ENCODE measurements at places on chromosomes 7 and 10.

GRCh38 chr7:108310351-108310750 is 145.9 kb downstream of the NRCAM start:
- H3K36me3 ChIP-seq = no peaks in the 10 kb centered on the region
- H3K27ac ChIP-seq = no peak overlapping the region
- no peaks in the 10 kb centered on the region for H3K27me3 ChIP-seq
- no peak for DNase-seq
- H3K4me3 ChIP-seq = no peak overlapping the region

DNA sequence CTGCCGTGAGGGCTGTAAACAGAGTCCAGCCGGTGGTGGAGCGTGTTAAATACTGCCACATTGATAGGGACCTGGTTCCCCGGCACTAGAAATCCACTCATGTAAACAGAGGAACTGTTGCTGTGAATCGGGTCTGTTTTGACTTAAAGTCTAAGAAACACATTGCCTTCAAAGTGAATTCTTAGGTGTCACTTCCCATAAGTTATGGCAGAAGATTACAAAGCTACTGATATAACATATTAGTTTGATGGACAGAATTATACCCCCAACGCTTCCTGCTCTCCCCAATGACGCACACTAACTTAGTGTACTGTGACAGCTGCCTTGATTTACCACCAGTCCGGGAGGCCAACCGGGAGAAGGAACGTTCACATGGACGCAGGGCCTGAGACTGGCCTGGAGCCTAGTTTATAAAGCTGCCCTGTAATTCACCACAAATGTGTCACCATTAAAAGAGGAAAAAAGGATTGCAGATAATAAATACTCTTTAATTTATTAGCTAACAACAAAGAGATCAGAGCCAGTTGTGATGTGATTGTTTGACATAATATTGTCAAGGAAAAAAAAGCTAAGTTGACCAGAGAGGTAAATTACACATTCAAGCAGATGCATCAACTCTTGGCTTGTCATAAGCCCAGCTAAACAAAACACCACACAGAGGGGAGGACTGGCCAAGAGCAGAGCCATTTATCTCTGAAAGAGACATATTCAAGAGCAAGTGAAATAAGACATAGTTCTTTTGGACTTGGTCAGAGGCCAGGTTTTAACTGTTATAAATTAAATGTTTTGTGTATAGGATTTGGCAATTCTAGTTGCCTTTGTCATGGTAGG is 820.6 kb downstream of the LRMDA start:
- no peak overlapping the region for H3K4me3 ChIP-seq
- no peaks in the 10 kb centered on the region for H3K4me1 ChIP-seq
- H3K27me3 ChIP-seq = no peaks in the 10 kb centered on the region
- DNase-seq = no peak

DNA sequence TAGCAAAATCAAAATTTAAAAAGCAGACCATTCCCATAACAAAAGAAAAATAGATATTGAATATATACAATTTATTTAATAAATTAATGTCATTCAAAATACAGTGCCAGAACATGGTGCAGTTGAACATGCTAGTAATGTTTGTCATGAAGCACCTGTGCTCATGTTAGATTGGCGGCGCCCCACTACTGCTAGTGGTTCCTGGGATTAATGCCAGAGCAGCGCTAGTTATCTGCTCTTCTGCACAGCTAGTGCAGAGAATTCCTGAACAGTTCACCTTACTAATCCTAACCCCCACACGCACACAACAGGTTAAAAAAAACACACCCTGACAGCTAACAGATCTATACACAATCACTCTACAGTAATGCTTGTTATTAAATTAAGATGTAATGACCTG is 23.4 kb downstream of the KBTBD2 start:
- peaks cover 8% of the 10 kb centered on the region for H3K36me3 ChIP-seq
- no peak for DNase-seq
- H3K27me3 ChIP-seq = no peaks in the 10 kb centered on the region
- no peak overlapping the region for H3K4me3 ChIP-seq

GRCh38 chr7:37054624-37055241 is 330.4 kb upstream of the AOAH start:
- H3K27ac ChIP-seq = no peak overlapping the region
- H3K27me3 ChIP-seq = no peaks in the 10 kb centered on the region
- H3K4me1 ChIP-seq = 0 out of 2 replicates have a peak, but pooled peaks cover 1% of the 10 kb centered on the region
- H3K4me3 ChIP-seq = no peak overlapping the region
- DNase-seq = no peak

DNA sequence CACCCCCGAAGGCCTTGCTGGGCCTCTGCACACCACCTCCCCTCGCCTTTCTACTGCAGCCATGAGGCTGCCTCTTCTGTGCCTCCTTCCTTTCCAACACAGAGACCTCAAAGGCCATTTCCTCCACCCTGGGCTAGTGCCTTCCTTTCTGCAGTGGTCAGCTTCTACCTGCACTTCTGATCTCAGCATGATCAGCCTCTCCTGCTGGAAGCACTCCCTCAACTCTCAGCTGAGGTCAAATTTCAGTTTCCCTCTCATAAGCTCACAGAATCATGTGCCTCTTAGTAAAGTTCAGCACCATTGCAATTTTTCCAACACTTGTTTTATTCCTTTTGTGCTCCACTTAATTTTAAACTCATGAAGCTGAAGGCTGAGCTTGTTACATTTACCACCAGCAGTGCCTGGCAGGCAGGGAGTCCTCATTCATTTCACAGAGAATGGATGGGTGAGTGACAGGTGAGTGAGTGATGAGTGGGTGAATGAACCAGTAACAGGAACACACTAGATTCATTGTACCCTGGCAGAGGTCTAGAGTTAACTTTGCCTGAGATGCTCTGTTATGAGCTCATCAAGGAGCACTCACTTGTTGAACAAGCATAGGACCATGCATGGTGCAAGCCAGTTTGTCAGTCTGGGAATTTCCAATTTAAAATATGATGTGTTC is 124.0 kb upstream of the PRSS58 start:
- no peak overlapping the region for H3K4me3 ChIP-seq
- DNase-seq = no peak
- no peaks in the 10 kb centered on the region for H3K27me3 ChIP-seq
- H3K36me3 ChIP-seq = no peaks in the 10 kb centered on the region

- no peaks in the 10 kb centered on the region for H3K27me3 ChIP-seq
- no peak overlapping the region for H3K4me3 ChIP-seq
- H3K27ac ChIP-seq = no peak overlapping the region
- DNase-seq = no peak
Measured at GRCh38 chr10:78433076-78433595, 399.5 kb downstream of the RPS24 start.

- DNase-seq = no peak
- H3K27ac ChIP-seq = no peak overlapping the region
- H3K36me3 ChIP-seq = no peaks in the 10 kb centered on the region
- no peaks in the 10 kb centered on the region for H3K4me1 ChIP-seq
Measured at GRCh38 chr7:99195867-99196266, 12.0 kb downstream of the KPNA7 start.

GRCh38 chr10:61049386-61049785 is 105.4 kb upstream of the RHOBTB1 start:
- DNase-seq = no peak
- no peak overlapping the region for H3K4me3 ChIP-seq
- no peaks in the 10 kb centered on the region for H3K27me3 ChIP-seq
- no peak overlapping the region for H3K27ac ChIP-seq
- no peaks in the 10 kb centered on the region for H3K4me1 ChIP-seq
- H3K36me3 ChIP-seq = no peaks in the 10 kb centered on the region

DNA sequence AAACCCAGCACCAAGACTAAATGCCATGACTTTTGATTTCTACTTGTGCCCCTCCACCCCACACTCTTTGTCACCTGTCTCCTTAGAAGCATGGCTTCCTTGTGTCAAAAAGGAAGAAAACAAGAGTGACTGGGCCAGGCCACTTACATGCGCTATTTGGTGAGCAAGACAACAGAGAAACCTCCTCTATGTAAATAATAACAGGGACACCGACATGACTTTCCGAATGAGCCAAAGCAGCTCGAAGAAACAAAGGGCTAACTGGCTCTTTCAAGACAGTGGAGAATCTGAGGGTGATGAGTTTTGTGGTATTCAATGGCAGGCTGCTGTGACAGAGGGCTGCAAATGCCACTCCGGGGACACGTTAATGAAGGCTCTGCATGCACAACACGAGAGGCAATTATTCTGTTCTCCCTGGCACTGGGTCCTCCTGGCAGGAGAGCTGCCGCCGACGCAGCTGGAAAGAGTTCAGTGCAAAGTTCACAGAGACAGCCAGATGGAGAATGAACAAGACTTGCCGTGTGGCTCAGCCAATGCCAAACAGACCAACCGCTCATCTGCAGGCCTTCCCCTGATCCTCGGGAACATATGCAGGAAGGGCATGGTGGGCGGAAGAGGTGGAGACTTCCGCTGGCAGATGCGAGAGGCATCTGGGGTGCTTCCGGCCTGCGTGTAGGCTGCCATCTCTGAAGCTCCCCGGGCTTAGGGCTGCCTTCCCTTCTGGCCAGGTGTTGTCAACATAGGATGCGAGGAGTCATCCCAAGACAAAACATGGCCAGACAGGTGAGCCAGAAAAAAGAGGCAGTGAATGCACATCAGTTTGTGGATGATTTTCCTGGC is 59.1 kb upstream of the SMNDC1 start:
- no peaks in the 10 kb centered on the region for H3K27me3 ChIP-seq
- no peak overlapping the region for H3K4me3 ChIP-seq
- peaks cover 3% of the 10 kb centered on the region for H3K4me1 ChIP-seq
- no peak overlapping the region for H3K27ac ChIP-seq

DNA sequence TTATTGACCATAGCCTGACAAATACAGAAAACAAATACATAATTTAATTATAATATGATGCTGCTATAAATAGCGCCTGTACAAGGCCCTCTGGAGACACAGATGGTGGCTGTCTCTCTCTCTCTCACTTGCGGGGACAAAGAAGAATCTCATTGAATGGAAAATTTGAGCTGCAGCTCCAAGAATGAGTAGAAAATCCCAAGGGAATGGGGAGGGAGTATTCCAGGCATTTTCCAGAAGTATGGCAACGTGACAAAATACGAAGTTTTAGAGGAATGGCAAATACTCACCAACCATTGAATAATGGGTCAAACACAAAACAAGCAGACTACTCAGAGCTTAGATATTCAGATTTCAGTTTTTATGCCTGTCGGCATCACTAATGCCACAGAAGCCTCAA is 179.9 kb downstream of the NRP1 start:
- H3K36me3 ChIP-seq = no peaks in the 10 kb centered on the region
- DNase-seq = no peak
- H3K4me1 ChIP-seq = no peaks in the 10 kb centered on the region
- H3K4me3 ChIP-seq = no peak overlapping the region
- H3K27me3 ChIP-seq = no peaks in the 10 kb centered on the region

DNA sequence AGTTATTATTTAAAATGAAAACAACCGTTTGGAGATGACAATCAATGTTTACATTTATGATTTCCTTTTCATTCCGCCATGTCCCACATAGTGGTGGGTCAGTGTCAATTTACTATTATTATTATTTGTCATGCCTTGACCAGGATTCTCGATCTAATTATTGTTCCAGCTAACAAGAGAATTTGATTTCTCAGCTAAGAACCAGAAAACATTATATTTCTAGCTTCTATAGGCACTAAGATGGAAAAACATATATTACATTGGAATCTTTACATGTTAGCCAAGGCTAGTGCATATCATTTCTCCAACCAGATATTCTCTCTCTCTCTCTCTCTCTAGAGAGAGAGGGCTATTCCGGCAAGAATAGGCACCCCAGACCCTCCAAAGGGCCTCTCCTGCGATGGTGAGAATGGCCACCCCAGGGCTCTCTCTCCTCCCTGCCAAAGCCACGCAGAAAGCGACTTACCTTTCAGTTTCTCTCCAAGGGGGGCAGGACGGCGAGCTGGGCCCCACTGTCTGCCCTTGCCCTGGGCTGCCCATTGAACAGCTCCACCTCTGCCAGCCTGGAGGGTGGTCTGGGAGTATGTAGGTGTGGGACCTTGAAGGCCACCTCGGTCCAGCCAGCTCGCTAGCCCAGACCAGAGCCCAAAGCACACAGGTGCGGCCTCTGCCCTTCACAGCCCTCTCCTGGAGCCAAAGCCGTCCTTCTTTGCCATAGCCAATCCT is 2.4 kb downstream of the HOXA3 start:
- no peak overlapping the region for H3K4me3 ChIP-seq
- DNase-seq = no peak
- no peak overlapping the region for H3K27ac ChIP-seq
- no peaks in the 10 kb centered on the region for H3K36me3 ChIP-seq

Measured in iPS DF 6.9 (cell line).